ENCODE measurements at places on chromosomes 13 and 19.

DNA sequence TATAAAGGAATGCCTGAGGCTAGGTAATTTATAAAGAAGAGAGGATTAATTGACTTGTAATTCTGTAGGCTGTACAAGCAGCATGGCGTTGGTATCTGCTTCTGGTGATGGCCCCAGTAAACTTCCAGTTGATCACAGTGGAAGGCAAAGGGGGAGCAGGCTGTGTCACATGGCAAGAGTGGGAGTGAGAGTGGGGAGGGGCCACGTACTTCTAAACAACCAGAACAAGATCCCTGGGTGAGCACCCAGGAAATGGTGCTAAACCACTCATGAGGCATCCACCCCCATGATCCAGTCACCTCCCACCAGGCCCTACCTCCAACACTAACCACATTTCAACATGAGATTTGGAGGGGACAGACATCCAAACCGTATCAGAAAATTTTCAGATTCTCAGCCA is 3.0 kb upstream of the RNF113B start:
- DNase-seq: no peak

DNA sequence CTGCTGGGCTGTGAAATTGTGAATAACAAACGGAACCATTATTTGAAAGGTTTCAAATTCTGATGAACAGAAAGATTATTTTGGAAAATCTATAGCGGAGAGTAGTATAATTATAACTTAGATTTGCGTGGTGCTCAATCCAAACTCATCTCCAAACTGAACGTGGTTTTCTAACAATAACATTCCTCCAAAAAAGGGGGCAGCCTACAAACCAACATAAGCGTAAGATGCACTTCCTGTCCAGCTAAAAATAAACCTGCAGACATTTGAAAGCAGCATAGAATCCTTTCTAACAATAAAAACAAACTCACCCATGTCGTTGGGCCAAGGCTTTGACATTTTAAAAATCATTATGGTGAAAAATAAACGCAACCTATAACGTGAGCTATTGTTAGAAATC is 178.4 kb downstream of the COL4A1 start:
- no peak for DNase-seq

- DNase-seq: no peak
Observed at GRCh38 chr13:92461831-92462230, 764.8 kb upstream of the GPC6 start.

GRCh38 chr13:76132532-76132931 is 496.4 kb downstream of the LMO7 start:
- no peak for DNase-seq

DNA sequence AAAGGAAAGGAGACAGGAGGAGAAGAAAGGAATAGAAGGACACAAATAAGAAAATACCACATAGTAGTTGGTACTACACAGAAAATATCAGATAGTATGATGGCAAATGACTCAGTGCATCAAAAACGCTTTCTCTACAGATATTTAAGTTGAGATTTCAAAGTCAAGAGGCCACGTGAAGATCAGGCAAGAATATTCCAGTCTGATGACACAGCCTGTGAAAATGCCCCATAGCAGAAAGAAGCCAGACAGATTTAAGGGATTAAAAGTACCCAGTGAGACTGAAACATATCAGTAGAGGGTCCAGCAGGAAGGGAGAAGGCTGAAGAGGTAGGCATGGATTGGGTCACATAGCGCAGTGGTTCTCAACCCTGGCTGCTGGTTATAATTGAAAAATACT is 113.7 kb downstream of the VWA8 start:
- no peak for DNase-seq

GRCh38 chr13:40116008-40116407 is 460.5 kb downstream of the COG6 start:
- peak; percentile 76 for DNase-seq

GRCh38 chr19:49019242-49019932 is 2.5 kb upstream of the LHB start:
- no peak for DNase-seq

- DNase-seq: no peak
Observed at GRCh38 chr13:78404846-78405360, 198.4 kb downstream of the POU4F1 start.

- peak; percentile 62 for DNase-seq
Observed at GRCh38 chr13:28744091-28744536, 25.3 kb upstream of the SLC46A3 start.

DNA sequence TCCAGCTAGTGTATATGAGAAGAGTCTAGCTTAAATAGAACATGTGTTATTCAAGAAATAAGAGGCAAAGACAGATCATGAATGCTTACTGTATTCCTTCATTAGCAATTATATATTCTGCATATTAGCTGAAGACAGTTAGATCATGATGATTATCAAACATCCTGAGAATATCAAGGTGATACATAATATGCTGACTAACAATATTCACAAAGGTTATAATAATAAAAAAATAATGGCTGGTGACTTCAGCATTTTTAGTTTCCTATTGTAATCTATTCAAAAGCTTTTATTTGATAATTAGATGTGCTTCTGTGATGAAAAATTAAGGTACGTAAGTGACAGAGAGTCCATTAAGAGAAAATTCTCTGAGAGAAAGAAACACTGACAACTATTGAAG is 511.4 kb downstream of the PCDH17 start:
- no peak for DNase-seq

DNA sequence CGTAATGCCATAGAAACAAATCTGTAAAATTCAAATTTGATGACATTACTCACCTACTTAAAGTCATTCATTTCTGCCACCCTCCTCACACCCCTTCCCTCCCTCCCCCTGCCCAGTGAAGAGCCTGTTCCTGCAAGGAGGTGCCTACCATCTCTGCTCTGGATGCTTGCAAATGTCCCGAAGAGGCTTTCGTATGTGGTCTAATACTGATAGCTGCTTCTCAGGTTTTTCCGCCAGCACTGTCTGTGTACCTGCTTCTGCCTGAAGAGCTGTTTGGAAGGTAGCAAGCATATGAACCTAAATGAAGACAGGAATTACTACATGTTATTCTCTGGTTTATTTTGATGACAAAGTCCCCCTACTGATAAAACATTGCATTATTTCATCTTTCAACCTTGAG is 57.1 kb downstream of the GPALPP1 start:
- DNase-seq: no peak
